Aorta (tissue), 5 donors: ENCODE measurements at places on chromosomes 13 and 19.
A peak's percentile ranks its signal among the peaks of the same experiment; 100 is the strongest.

- no peak for DNase-seq
These were observed 113.6 kb upstream of the PCDH9 start for GRCh38 chr13:67343777-67344176.

DNA sequence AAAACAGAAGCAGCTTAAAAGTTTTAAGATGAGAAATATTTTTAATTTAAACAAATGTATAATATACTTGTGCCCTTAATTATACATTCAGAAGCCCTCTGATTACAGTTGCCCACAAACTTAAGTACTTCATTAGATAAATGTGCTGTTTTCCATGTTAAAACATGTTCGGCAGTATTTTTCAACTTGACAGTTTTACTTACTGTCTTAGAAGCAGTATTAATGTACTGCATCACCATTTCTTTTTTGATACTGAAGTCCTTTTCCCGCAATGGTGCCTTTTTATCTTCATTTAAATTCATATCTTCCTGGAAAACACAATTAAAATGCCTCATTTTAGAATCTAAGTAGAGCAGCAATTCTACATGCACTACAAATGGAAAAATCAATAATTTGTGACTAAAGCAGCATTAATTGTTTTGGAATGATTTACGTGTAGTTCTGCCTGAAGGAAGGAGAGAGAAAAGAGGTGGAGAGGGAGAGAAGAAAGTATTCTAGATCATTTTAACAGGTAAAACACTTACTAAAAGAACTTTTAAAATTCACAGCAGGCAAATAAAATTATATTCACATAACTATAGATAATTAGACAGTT, 70.2 kb downstream of the DIAPH3 start:
- no peak for DNase-seq

DNA sequence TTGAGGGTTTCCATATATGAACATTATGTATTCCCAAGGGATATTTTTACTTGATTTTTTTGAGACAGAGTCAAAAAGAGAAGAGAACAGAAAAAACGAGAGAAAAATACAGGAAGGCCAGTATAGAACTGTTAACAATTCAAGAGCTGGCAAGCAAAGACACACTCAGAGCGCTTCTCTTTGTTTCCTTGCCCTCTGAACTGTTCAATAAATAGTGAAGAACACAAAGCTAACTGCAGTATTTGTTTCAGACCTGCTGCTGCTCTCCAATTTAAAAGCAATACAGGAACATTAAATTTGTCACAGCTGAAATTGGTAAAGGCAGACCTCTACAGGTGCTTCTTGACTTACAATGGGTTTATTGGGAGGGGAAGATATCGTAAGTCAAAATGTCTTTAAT, 14.0 kb upstream of the NEK3 start:
- no peak for DNase-seq

DNA sequence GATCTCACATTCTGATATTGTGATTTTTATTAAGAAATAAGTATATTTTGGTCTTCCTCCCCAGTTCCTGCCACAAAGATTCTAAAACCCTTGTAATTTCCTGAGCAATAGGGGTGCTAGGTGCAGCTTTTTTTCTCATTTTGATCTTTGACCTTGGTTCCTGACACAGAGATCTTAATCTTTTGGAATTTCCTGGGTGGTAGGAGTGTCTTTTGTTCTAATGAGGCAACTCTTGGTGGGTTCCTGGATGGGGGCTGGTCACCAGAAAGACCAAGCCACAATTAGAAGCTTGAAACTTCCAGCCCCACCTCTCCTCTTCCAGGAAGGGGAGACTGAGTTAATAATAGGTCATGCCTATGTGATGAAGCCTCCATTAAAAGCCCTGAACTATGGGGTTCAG, 334.6 kb downstream of the FOXO1 start:
- DNase-seq = no peak

DNA sequence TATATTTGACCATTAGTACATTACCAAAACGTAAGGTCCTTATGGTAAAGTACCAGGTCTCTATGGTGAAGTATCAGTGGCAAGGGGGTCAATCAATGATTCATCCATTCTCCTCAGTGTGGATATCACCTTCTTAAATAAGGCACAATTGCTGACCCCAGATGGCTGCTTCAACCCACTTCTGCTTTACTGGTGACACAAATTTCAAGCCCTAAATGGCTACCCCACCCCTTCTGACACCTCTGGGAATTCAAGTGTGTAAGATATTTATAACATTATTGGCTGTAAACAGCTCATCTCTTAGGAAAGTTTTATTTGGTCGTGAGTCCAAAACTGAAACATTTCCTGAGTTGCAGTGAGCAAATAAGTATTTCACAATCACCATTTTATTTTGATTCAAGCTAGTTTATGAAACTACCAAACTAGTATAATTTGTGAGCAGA, 7.9 kb upstream of the WBP4 start:
- no peak for DNase-seq

DNA sequence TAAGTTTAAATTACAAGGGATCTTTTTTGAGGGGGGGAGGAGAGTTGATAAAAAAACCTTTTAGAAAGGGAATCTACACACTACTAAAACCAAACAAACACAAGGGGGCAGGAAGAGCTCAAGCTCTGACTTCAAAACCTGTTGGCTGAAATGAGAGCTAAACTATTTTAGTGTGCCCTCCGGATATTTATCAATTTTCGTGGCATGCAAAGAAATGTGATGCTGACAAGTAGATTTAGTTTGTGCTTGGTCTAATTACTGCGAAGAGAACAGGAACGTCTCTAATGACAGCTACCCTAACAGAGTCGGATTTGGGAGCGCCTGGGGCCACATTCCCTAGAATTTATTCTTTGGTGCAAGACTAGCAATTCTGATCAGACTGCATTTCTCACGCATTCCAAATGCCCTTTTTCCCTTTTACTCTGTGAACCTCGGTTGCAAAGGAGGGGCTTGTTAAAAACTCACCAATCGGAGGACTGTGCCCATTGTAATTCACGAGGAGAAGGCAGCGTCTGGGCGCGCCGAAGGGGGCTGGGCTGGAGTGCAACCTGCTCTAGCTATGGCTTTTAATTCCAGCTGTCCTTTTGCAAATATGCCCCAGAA, 802 bp upstream of the FREM2 start:
- DNase-seq = no peak

- DNase-seq = no peak
These were observed 10.2 kb downstream of the TRAPPC5 start for GRCh38 chr19:7690779-7691258.

GRCh38 chr13:71865874-71866334, 1.1 kb downstream of the DACH1 start:
- DNase-seq = no peak

GRCh38 chr13:30314069-30314468, 6.7 kb upstream of the KATNAL1 start:
- DNase-seq = no peak

GRCh38 chr19:19587771-19588170, 30.7 kb downstream of the PBX4 start:
- no peak for DNase-seq

DNA sequence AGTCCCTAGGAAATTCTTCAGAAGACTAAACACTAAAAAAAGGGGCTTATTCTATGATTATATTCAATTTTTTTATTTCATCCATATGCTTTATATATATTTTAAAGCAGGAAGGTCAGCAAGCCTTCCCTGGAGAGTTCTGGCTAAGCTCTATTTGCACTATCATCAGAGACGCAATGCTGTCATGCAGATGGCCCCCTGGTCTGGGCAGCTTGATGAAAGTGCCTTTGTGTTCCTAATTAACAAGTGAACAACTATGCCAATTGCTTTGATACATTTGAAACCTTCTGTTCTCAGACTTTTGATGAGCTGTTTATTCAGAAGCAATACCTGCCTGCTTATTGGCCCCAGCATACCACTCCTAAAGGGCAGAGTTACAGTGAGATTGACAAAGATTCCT, 1344.6 kb downstream of the OLFM4 start:
- DNase-seq = no peak

- DNase-seq = no peak
These were observed 30.8 kb downstream of the IRS2 start for GRCh38 chr13:109755551-109755950.

- no peak for DNase-seq
These were observed 636 bp downstream of the SF3A2 start for GRCh38 chr19:2237051-2237868.

- DNase-seq = no peak
These were observed 236.3 kb downstream of the COL4A1 start for GRCh38 chr13:110070511-110071120.

GRCh38 chr13:76421011-76421410, 465.2 kb downstream of the KCTD12 start:
- DNase-seq = no peak

- DNase-seq = no peak
These were observed 450.6 kb downstream of the LMO7 start for GRCh38 chr13:76086729-76087128.

- DNase-seq = no peak
These were observed 8.8 kb upstream of the KLK8 start for GRCh38 chr19:51010066-51010795.

DNA sequence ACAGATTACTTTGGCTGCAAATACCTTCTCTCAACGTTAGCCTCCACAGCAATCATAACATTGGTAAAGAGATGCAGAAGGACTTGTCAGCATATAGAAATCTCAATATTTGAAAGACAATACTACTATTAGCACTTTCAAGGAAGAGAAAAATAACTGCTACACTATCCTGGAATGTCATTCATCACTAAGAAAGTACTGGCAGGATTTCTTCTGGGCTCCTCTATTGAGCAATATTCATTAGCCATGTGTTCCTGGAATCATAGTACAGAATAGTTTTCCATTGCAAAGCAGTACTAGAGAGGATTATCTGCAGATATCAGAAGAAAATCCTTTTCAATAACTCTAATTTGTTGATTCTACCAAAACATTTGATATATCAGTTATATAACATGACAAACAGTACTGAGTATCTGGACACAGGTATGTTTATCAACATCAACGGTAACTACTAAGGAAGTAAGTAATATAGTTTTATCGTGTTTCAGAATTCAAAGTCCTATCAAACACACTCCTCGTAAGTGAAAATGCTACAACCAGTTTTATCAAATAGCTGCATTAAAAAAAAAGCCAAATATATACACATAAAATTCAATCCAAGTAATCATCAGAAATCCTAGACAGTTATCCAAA, 27.3 kb downstream of the INTS6 start:
- DNase-seq = no peak

- DNase-seq = no peak
These were observed 10.7 kb downstream of the ELF1 start for GRCh38 chr13:41008349-41008980.

DNA sequence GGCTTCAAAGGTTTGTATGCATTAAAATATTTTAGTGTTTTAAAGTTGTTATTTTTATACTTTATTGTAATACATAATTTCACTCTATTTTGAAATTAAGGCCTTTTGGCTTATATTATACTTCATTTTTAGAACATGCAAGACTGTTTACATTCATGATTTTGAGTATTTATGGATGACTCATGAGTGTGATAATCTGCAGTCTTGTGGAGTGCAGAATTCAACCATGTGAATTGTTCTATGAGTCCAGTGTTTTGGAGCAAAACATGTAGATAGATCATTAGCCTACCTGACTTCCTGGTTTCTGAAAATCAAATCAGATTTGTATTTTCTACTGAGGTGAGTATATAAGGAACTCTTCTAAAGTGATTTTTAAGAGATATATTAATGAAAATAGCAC, 241.8 kb downstream of the PCCA start:
- no peak for DNase-seq

GRCh38 chr13:95120650-95121049, 180.6 kb downstream of the ABCC4 start:
- no peak for DNase-seq

- DNase-seq = no peak
These were observed 7.0 kb downstream of the ABHD8 start for GRCh38 chr19:17296273-17296672.

- DNase-seq = peak; percentile 56
These were observed 13.1 kb downstream of the SETDB2 start for GRCh38 chr13:49457221-49457620.

DNA sequence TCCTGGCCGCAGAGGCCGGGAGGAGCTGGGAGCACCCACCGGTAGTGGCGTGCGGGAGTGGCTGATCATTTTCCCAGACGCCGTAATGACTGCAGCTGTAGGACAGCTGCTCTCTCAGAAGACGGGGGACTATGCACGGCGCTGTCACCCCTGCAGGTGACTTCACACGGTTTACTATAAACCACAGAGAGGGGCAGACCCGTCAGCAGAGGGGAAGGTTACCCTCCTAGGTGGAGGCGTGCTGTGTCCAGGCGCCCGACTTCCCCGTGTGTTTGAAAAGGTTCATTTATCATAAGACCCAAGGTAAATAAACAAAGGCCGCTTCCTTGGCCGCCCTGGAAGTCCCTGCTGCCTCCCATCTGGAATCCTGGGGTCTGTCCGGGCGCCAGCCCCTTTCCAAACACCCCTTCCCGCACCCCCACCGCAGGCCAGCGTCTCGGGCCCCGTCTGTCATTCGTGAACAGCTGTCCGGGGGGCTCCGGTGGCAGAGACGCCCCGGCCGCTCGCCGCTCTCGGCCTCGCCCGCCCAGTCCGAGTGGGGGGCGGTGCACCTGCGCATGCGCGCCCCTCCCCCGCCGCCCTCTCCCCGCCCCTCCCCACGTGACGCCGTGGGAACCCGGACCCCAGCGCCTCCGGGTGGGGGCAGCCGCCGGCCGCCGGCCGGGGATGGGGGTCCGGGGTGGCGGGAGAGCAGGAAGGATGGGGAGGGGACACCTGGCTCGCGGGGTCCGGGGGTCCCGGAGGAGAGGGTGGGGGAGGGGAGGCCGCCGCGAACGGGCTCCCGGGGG, 915 bp downstream of the SHC2 start:
- peak; percentile 86 for DNase-seq

GRCh38 chr13:43804461-43805070, 17.8 kb upstream of the ENOX1 start:
- no peak for DNase-seq

GRCh38 chr13:113204378-113204734, 4.1 kb downstream of the PCID2 start:
- no peak for DNase-seq

DNA sequence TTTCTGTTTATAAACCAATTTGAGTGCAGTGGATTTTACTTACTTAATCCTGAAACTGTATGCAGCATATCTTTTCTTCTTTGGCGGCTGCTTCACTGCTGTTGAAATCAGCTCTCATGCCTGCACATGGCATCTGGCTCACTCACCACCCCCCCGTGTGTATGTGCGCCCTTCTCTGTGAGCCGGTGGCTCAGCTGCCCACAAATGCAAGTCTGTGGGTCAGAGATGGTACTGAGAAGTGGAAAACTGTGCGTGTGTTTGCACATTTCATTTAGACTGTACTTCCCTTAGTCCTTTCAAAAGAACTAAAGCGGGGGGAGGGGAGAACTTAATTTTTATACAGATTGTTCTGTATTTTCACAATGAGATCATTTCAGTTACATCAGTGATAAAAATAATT, 307.6 kb downstream of the SHISA2 start:
- no peak for DNase-seq

DNA sequence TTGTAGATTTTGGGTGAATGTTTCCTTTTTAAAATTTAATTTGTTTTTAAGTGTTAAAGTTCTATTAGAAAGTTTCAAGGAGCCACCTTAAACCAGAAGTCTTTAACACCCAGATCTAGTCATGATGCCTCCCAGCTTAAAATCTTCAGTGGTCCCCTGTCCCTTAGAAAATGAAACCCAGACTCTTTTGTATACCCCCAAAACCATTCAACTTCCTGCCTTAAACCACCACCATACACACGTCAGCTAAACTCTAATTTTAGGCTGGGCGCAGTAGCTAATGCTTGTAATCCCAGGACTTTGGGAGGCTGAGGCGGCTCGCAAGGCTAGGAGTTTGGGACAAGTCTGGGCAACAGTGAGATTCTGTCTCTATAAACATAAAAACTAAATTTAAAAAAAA, 37.9 kb downstream of the N4BP2L1 start:
- no peak for DNase-seq
